ENCODE measurements at places on chromosomes 3 and 15. TPM values are rescaled to one million over a fixed set of nuclear protein-coding genes. Genes with fewer than 3 reads are reported as not detected.

The NPAP1 gene
- 0.33 TPM for total RNA-seq

The CCR4 gene
- total RNA-seq: not detected

The TRIM59 gene
- total RNA-seq: 2.1 TPM

The FETUB gene
- total RNA-seq: not detected

The PLSCR2 gene
- total RNA-seq: not detected

The GCNT3 gene
- 0.66 TPM for total RNA-seq

The CHRD gene
- 47.2 TPM for total RNA-seq

The NCK1 gene
- total RNA-seq: 20.0 TPM

- no peak for DNase-seq
These were observed 29.0 kb downstream of the ACSBG1 start for GRCh38 chr15:78205337-78205736.

- no peak for DNase-seq
These were observed 219.7 kb upstream of the SGO1 start for GRCh38 chr3:20405744-20406143.

DNA sequence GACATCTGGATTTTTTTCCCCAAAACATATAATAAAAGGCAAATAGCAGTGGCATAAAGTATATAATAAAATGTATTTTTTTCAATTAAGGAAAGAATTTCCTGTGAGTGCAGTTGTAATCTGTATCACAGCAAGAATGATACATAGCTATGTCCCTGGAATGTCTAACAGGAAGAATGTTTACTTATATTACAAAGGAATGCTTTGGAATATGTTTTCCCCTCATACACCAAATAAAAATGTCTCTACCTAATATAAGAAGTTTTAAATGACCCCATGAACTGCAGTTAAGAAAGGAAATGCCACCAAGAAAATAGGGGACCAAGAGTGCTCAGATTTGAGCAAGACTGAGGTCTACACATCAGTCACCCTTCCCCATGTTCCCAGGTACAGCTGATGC, 38.0 kb upstream of the ATP11B start:
- no peak for DNase-seq

- no peak for DNase-seq
These were observed 89.5 kb upstream of the UBE2E2 start for GRCh38 chr3:23113455-23114171.

DNA sequence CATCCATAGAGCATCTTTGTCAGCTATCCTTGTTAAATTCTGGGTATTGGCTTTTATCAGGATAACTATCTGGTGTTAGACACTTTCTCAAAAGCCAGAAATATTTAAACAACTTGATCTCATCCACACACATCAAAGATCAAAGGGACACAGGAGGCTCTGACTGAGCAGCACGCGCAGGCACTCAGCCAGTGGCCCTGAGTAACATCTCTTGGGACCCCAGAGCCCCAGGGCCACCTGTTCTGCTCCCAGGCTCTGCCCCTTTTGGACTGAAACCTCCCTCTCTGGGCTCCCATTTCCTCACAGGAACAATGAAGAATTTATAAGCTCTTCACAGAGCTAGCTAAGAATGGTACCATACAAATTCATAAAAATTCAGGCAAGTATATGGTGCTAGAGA, 16.1 kb downstream of the ATP10A start:
- no peak for DNase-seq

GRCh38 chr3:151047636-151048035, 37.8 kb upstream of the MED12L start:
- DNase-seq: no peak

DNA sequence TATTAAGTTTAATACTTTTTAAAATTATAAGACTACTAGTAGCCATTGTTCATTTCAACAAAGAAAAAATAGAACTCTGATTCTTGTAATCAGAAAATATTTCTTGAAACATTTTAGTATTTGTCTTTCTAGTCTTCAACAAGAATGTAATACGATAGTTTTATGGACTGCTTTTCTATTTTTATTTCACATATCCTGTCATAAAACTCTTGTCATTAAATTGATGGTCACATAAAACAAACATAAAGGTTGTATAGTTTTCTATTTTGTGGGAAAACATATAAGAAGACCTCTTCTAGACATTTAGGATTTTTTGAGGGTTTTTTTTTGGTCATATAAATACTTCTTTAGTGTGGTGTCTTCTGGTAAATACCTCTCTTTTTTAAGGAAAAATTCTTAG, 62.4 kb downstream of the ATP2C1 start:
- DNase-seq: no peak

DNA sequence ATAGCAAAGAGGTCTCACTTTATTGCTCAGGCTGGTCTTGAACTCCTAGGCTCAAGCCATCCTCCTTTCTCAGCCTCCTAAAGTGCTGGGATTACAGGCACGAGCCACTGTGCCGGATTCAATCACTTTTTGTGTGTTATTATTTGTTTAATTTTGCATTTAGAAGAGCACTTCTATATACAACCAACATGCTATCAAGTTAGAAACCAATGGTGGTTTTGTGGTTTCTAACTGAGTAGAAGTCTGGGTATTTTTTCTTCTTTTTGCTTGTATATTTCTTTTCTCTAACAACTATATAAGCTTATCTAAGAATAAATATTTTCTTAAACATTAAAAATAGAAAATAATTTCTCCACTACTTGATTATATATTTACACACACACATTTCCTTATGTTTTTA, 86.7 kb downstream of the PEAK1 start:
- no peak for DNase-seq

DNA sequence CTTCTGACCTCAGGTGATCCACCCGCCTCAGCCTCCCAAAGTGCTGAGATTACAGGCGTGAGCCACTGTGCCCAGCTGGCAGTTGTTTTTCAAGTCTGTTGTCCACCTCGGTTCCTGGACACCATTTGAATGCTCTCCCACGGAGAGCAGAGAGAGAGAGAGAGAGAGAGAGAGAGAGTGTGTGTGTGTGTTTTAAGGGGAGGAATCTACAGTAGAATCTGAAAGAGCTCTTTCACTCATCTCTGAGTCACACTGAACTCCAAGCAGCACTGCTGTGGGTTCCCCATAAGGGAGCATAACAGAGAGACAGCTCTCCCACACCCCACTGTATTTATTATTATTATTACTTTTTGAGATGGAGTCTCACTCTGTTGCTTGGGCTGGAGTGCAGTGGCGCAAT, 156.6 kb downstream of the RPLP1 start:
- no peak for DNase-seq

- DNase-seq: no peak
These were observed 160.9 kb downstream of the DCLK3 start for GRCh38 chr3:36603423-36603822.

- DNase-seq: no peak
These were observed 382.9 kb downstream of the GABRG3 start for GRCh38 chr15:27353856-27354255.

DNA sequence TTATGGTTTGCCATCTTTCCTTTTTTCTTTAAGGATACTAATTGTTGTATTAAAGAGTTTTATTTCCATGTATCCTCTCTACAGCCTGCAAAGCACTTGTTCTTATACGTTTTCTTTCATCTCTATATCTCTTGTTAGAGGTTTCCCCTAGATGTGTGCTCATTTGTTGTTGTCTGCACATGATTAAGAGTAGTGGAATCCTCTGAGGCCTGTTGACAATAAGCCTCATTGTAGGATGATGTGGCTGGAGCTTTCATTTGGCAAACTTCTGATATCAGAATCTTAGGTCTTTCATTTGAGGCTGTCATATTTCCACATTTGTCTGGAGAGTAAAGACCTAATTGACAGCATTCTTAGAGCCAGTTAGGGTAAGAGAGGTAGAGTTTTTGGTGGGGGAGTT, 506.0 kb downstream of the DIPK2A start:
- DNase-seq: no peak

DNA sequence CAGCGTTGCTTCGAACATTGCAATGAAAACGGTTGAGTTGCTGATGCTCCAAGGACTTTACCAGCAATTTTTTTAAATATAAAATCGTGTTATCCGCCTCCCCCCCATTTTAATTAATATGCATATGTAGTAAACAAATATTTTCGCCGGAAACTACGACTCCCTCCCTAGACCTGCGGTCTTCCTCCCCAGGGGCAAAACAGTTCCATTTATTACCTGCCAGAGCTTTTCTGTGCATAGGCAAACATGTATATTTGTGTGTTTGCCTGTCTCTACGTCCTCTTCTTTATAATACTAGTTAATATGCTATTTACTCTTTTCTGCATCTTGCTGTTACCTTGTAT, 593 bp upstream of the RSL24D1 start:
- no peak for DNase-seq

- no peak for DNase-seq
These were observed 13.7 kb downstream of the OXTR start for GRCh38 chr3:8755564-8756237.

DNA sequence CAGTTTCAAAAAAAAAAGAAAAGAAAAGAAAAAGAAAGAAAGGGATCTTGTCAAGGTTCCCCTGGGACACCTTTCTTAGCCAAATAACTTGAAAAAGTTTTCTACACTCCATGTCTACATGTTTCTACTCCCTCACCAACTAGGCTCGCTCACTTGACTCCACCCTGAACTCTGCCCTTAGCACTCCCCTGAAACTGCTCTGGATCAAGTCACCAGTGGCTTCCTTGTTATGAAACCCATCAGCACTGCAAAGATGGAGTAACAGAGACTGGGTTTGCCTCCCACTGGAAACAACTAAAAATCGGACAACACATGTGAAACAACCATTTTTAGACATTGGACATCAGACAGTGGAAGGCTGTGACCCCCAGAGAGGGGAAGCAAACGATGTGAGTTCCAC, 36.8 kb downstream of the TMEM40 start:
- no peak for DNase-seq

- no peak for DNase-seq
These were observed 231.2 kb upstream of the ARRDC4 start for GRCh38 chr15:97729270-97729669.

DNA sequence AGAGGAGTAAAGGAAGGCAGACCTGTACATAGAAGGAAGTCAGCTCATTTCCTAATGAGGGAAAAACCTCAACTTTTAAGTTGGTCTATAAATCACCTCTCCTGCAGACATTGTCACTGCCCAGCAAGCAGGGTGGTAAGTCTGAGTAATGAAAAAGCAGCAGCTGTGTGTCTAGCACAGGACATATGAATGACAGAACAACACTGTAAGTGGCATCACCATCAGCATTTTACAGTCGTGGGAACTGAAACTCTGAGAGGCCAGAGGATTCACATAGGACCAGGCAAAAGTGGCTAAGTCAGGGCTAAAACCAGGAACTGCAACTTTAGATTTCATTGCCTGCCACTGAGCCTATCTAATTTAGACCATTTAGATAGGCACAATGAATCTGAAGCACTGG, 235.6 kb downstream of the CLSTN2 start:
- no peak for DNase-seq

DNA sequence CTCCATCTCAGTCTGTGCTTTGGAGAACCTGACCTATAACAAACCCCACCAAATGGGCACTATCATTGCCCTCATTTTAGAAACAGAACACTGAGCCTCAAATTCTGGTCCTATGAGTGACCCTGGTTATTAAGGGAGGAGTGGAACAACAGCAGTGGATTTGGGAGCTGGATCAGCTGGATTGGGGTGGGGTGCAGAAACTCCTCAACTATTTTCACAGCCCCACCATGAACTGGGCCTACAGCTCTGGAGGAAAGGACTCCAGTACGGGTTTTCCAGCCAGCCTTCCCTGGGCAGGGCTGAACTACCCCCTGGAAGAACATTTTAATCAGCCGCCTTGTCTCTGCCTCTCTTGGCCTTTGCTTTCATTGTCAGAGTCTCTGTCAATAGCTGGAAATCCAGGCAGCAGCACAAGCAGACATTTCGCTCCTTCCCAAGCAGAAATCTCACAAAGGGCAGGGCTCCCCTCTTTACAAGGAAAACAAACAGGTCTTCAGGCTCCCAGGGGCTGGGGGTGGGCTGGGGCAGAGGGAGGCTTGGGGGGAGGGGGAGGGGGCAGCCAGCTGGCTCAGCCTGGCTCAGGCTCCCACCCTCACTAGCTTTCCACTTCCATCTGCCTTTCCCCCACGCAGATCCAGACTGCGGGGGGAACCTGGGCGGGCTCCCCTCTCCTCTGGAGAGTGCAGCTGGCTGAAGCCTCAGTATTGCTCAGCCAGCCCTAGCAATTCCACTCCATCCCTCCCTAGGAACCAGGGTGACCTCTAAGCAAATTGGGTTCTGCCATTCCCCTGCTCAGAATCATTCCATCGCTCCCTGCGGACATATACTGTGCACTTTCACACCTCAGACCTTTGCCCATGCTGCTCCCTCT, 13.7 kb upstream of the TLE3 start:
- DNase-seq: peak; percentile 79

- no peak for DNase-seq
These were observed 150.8 kb downstream of the ATP10A start for GRCh38 chr15:25712192-25712960.
